ENCODE measurements at places on chromosomes 1 and 21. TPM values are rescaled to one million over a fixed set of nuclear protein-coding genes. Genes with fewer than 3 reads are reported as not detected.

TNNI3K gene
- total RNA-seq = not detected

ZNF672 gene
- 16.3 TPM for total RNA-seq

ACKR1 gene
- total RNA-seq = not detected

LHX4 gene
- total RNA-seq = under 0.01 TPM

SLAMF8 gene
- not detected for total RNA-seq

ACTN2 gene
- under 0.01 TPM for total RNA-seq

VWA5B1 gene
- total RNA-seq = not detected

BROX gene
- 45.0 TPM for total RNA-seq

TRIM67 gene
- total RNA-seq = not detected

HRNR gene
- not detected for total RNA-seq

MAP3K21 gene
- 0.59 TPM for total RNA-seq
